Activated CD4-positive, alpha-beta T cell treated with anti-CD3 and anti-CD28 coated beads for 36 hours (primary cell): ENCODE measurements at places on chromosomes 3 and 15. TPM values are rescaled to one million over a fixed set of nuclear protein-coding genes. Genes with fewer than 3 reads are reported as not detected.

- peaks cover 28% of the 10 kb centered on the region for H3K4me1 ChIP-seq
- no peak overlapping the region for H3K27ac ChIP-seq
Measured at GRCh38 chr3:195249057-195249770, 21.7 kb downstream of the XXYLT1 start.

- H3K27me3 ChIP-seq: no peaks in the 10 kb centered on the region
- DNase-seq: no peak
- no peak overlapping the region for H3K27ac ChIP-seq
- peaks cover 24% of the 10 kb centered on the region for H3K36me3 ChIP-seq
Measured at GRCh38 chr3:123096731-123097130, 29.9 kb downstream of the PDIA5 start.

The BFSP2 gene
- total RNA-seq: 0.21 TPM

DNA sequence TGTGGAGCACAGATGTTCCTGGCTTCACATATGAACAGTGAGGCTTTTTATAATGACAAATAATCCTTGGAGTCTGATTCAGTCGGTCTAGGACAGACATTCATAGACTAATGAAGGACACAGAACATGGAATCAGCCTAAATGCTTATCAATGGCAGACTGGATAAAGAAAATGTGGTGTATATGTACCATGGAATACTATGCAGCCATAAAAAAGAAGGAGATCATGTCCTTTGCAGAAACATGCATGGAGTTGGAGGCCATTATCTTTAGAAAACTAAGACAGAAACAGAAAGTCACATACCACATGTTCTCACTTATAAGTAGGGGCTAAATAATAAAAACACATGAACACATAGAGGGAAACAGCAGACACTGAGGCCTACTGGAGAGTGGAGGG is 19.9 kb upstream of the LPP start:
- H3K27ac ChIP-seq: no peak overlapping the region
- H3K27me3 ChIP-seq: no peaks in the 10 kb centered on the region
- H3K36me3 ChIP-seq: no peaks in the 10 kb centered on the region
- peaks cover 16% of the 10 kb centered on the region for H3K4me1 ChIP-seq

The ILDR1 gene
- 0.11 TPM for total RNA-seq

- H3K27ac ChIP-seq: no peak overlapping the region
- H3K36me3 ChIP-seq: no peaks in the 10 kb centered on the region
- H3K4me1 ChIP-seq: peaks cover 22% of the 10 kb centered on the region
- H3K4me3 ChIP-seq: no peak overlapping the region
- no peaks in the 10 kb centered on the region for H3K27me3 ChIP-seq
Measured at GRCh38 chr15:76153241-76154197, 93.7 kb downstream of the TMEM266 start.

- peaks cover 6% of the 10 kb centered on the region for H3K27me3 ChIP-seq
- H3K27ac ChIP-seq: no peak overlapping the region
- H3K4me3 ChIP-seq: no peak overlapping the region
- no peaks in the 10 kb centered on the region for H3K36me3 ChIP-seq
Measured at GRCh38 chr3:24589931-24590880, 95.6 kb upstream of the THRB start.

GRCh38 chr3:113802795-113803455 is 35.7 kb upstream of the GRAMD1C start:
- H3K27ac ChIP-seq: no peak overlapping the region
- DNase-seq: no peak
- no peaks in the 10 kb centered on the region for H3K27me3 ChIP-seq
- H3K4me1 ChIP-seq: peaks cover 5% of the 10 kb centered on the region
- H3K36me3 ChIP-seq: peaks cover 27% of the 10 kb centered on the region

DNA sequence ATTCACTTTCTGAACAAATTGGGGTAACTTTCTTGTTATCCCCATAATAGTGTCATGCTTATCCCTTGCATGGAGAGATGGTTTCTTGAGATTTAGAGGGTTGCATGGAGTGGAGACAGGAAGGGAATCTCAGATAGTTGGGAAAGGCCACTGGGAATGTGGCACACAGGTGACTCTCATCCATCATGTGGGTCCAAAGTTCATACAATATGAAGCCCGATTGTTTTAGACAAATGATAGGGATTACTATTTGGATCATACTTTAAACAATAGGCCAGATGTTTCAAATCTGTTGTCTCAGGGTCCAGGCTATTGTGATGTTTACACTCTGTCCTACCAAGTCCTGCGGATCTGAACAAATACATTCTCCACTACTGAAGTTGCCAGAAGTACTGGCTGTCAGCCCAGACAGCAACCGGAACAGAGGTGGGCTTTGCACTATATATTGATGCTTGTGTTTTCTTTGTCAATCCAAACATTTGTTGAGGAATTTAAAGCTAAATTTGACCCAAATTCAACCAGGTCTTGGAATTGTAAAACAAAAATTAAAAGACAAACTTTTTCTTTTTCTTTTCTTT is 39.2 kb upstream of the NMNAT3 start:
- DNase-seq: no peak
- no peaks in the 10 kb centered on the region for H3K36me3 ChIP-seq
- H3K4me1 ChIP-seq: no peaks in the 10 kb centered on the region
- no peak overlapping the region for H3K4me3 ChIP-seq
- peaks cover 10% of the 10 kb centered on the region for H3K27me3 ChIP-seq

DNA sequence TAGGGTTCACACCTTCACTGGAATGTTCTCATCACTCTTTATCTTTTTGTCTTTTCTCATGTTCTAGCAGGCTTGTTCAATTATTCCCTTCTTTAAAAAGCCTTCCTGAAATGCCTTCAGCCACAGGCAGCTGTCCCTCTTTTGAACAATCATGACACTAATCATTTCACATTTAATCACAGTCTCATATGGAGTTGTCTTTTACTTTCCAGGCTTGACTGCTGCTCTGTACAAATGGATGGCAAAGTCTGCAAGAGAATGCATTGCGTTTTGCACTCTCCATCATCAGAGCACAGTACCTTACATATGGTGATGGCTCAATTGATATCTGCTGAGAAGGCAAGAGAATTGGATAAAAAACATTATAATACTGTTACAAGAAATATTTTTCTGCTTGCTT is 529.8 kb downstream of the DIPK2A start:
- H3K36me3 ChIP-seq: no peaks in the 10 kb centered on the region
- no peak for DNase-seq
- H3K27me3 ChIP-seq: peaks cover 2% of the 10 kb centered on the region
- H3K4me1 ChIP-seq: no peaks in the 10 kb centered on the region
- no peak overlapping the region for H3K4me3 ChIP-seq
- no peak overlapping the region for H3K27ac ChIP-seq

The TRPM1 gene
- total RNA-seq: not detected

GRCh38 chr3:15120986-15121385 is 22.0 kb upstream of the RBSN start:
- no peaks in the 10 kb centered on the region for H3K36me3 ChIP-seq
- DNase-seq: no peak
- H3K4me1 ChIP-seq: peaks cover 5% of the 10 kb centered on the region
- H3K27ac ChIP-seq: no peak overlapping the region
- no peak overlapping the region for H3K4me3 ChIP-seq
- H3K27me3 ChIP-seq: no peaks in the 10 kb centered on the region

The BCL6 gene
- 42.9 TPM for total RNA-seq

The SPESP1 gene
- total RNA-seq: 1.0 TPM

DNA sequence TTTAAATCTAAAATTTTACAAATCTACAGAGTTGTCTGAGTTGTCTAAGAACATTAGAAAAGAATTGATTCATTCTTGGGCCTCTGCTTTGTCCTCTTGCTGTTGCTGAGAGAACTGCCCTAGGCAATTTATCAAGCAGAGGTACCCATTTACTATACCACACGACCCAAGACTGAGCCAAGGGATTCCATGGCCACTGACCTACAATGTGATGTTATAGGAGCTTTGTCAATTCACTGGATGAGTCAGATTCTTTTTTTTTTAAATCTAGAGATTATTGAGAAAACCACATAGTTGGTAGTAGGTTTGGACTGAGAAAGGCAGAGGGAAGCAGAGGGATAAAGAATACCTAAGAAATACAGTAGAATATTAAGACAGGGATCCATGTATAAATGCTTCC is 55.3 kb downstream of the TRAT1 start:
- DNase-seq: no peak
- peaks cover 11% of the 10 kb centered on the region for H3K4me1 ChIP-seq
- H3K27ac ChIP-seq: no peak overlapping the region
- peaks cover 2% of the 10 kb centered on the region for H3K36me3 ChIP-seq
- H3K4me3 ChIP-seq: no peak overlapping the region
- no peaks in the 10 kb centered on the region for H3K27me3 ChIP-seq

GRCh38 chr15:63366451-63366850 is 15.2 kb downstream of the CA12 start:
- no peaks in the 10 kb centered on the region for H3K27me3 ChIP-seq
- H3K4me3 ChIP-seq: no peak overlapping the region
- no peak for DNase-seq
- no peak overlapping the region for H3K27ac ChIP-seq

GRCh38 chr3:77835921-77836320 is 796.0 kb downstream of the ROBO2 start:
- H3K27me3 ChIP-seq: no peaks in the 10 kb centered on the region
- H3K4me1 ChIP-seq: no peaks in the 10 kb centered on the region
- no peak overlapping the region for H3K4me3 ChIP-seq

DNA sequence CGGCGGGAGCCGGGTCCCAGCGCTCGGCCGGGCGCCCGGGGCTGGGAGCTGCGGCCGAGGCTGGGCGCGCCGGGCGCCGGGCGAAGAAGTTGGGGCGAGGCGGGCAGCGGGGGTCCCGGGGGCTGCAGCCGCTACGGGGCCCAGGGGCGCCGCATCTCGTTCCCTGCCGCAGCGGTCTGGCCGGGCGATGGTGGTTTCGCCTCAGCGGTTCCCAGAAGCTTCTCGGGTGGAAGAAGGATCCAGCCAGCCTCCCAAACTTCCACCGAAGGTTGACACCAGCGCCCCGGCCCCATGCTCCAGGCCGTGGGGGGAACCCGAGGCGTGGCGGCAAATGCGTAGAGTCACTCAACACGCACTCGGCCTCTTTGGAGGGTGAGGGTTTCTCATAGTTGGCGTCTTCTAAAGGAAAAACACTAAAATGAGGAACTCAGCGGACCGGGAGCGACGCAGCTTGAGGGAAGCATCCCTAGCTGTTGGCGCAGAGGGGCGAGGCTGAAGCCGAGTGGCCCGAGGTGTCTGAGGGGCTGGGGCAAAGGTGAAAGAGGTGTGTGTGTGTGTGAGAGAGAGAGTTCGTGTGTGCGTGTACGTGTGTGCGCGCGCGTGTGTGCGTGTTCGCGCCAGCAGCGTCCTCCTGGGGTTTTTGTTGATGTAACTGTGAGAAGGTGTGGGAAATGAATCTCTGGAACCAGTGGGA is 940 bp downstream of the BOC start:
- DNase-seq: peak; percentile 41
- peak overlapping the region; percentile 15 for H3K27ac ChIP-seq
- peaks cover 13% of the 10 kb centered on the region for H3K4me1 ChIP-seq
- H3K27me3 ChIP-seq: peaks cover 71% of the 10 kb centered on the region
- H3K36me3 ChIP-seq: no peaks in the 10 kb centered on the region
- H3K4me3 ChIP-seq: peak overlapping the region; percentile 59

The EXD1 gene
- total RNA-seq: not detected

- H3K27me3 ChIP-seq: no peaks in the 10 kb centered on the region
- no peak overlapping the region for H3K4me3 ChIP-seq
- H3K4me1 ChIP-seq: peaks cover 8% of the 10 kb centered on the region
- no peaks in the 10 kb centered on the region for H3K36me3 ChIP-seq
- no peak for DNase-seq
- no peak overlapping the region for H3K27ac ChIP-seq
Measured at GRCh38 chr3:32181365-32181764, 57.1 kb upstream of the CMTM8 start.

DNA sequence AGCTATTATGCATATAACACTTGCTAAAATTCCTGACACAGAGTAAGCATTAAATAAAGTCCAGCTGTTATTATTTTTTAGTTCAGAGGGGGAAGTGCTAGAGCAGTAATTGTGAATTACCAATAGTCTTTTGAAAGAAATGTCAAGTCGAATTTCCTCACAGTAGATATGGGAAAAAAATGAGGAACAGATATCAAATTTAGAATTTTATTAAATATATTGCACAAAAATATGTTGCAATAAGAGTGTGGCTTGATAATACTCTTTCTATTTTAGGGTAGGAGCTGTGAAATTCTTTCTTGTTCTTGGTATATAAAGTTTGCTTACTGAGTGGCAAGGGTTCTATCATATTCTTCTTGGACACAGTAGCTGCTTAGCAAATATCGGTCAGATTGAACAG is 181.3 kb downstream of the NFKBIZ start:
- no peak for DNase-seq
- H3K27me3 ChIP-seq: no peaks in the 10 kb centered on the region
- no peak overlapping the region for H3K4me3 ChIP-seq
- no peak overlapping the region for H3K27ac ChIP-seq

- DNase-seq: no peak
- peaks cover 4% of the 10 kb centered on the region for H3K27me3 ChIP-seq
- no peak overlapping the region for H3K4me3 ChIP-seq
- H3K4me1 ChIP-seq: no peaks in the 10 kb centered on the region
- no peak overlapping the region for H3K27ac ChIP-seq
Measured at GRCh38 chr3:12014613-12015012, 10.4 kb downstream of the SYN2 start.

DNA sequence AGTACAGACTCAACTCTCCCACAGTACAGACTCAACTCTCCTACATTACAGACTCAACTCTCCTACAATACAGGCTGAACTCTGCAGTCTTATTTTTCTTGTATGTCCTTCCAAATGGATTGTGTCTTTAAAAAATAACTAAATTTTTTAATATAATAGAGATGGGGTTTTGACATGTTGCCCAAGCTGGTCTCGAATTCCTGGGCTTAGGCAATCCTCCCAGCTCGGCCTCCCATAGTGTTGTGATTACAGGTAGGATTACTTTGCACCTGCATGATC is 31.2 kb upstream of the UBXN7 start:
- no peak for DNase-seq
- H3K36me3 ChIP-seq: peaks cover 8% of the 10 kb centered on the region
- no peaks in the 10 kb centered on the region for H3K27me3 ChIP-seq
- H3K4me1 ChIP-seq: peaks cover 9% of the 10 kb centered on the region

GRCh38 chr15:70768257-70768883 is 5.0 kb upstream of the UACA start:
- H3K36me3 ChIP-seq: no peaks in the 10 kb centered on the region
- no peak overlapping the region for H3K4me3 ChIP-seq
- H3K27me3 ChIP-seq: peaks cover 17% of the 10 kb centered on the region
- H3K4me1 ChIP-seq: peaks cover 18% of the 10 kb centered on the region
- no peak for DNase-seq

GRCh38 chr3:64518950-64519349 is 168.8 kb downstream of the ADAMTS9 start:
- DNase-seq: no peak
- peaks cover 7% of the 10 kb centered on the region for H3K27me3 ChIP-seq
- H3K4me3 ChIP-seq: no peak overlapping the region
- no peak overlapping the region for H3K27ac ChIP-seq
- H3K36me3 ChIP-seq: no peaks in the 10 kb centered on the region
- H3K4me1 ChIP-seq: no peaks in the 10 kb centered on the region

- H3K4me1 ChIP-seq: peaks cover 15% of the 10 kb centered on the region
- H3K4me3 ChIP-seq: no peak overlapping the region
- peaks cover 4% of the 10 kb centered on the region for H3K27me3 ChIP-seq
- peak; percentile 27 for DNase-seq
Measured at GRCh38 chr3:122975924-122976293, 51.7 kb downstream of the SEMA5B start.

The RHCG gene
- not detected for total RNA-seq

The NUSAP1 gene
- 179 TPM for total RNA-seq

The TERB2 gene
- total RNA-seq: not detected

The RASGRF1 gene
- total RNA-seq: not detected

The C2CD4B gene
- 0.37 TPM for total RNA-seq
